ENCODE measurements at places on chromosomes 6 and 20.

GRCh38 chr20:63934271-63935068, 21.7 kb downstream of the UCKL1 start:
- H3K27ac ChIP-seq: no peak overlapping the region
- no peaks in the 10 kb centered on the region for H3K4me1 ChIP-seq
- DNase-seq: no peak
- no peaks in the 10 kb centered on the region for H3K27me3 ChIP-seq
- no peak overlapping the region for H3K4me3 ChIP-seq
- peaks cover 13% of the 10 kb centered on the region for H3K36me3 ChIP-seq

GRCh38 chr6:54053881-54054391, 57.3 kb upstream of the MLIP start:
- no peak overlapping the region for H3K4me3 ChIP-seq
- DNase-seq: no peak
- no peaks in the 10 kb centered on the region for H3K4me1 ChIP-seq
- H3K36me3 ChIP-seq: no peaks in the 10 kb centered on the region

- H3K4me1 ChIP-seq: no peaks in the 10 kb centered on the region
- no peak for DNase-seq
- H3K27ac ChIP-seq: no peak overlapping the region
- H3K4me3 ChIP-seq: no peak overlapping the region
- H3K27me3 ChIP-seq: no peaks in the 10 kb centered on the region
- no peaks in the 10 kb centered on the region for H3K36me3 ChIP-seq
Observed at GRCh38 chr20:19692100-19692499, 66.0 kb upstream of the RIN2 start.

GRCh38 chr6:154622618-154623336, 110.4 kb upstream of the SCAF8 start:
- H3K4me1 ChIP-seq: peaks cover 63% of the 10 kb centered on the region
- DNase-seq: peak; percentile 89
- no peak overlapping the region for H3K4me3 ChIP-seq

- H3K4me1 ChIP-seq: peaks cover 37% of the 10 kb centered on the region
- no peaks in the 10 kb centered on the region for H3K36me3 ChIP-seq
- H3K4me3 ChIP-seq: no peak overlapping the region
- no peaks in the 10 kb centered on the region for H3K27me3 ChIP-seq
Observed at GRCh38 chr6:6918216-6918983, 189.4 kb upstream of the RREB1 start.

DNA sequence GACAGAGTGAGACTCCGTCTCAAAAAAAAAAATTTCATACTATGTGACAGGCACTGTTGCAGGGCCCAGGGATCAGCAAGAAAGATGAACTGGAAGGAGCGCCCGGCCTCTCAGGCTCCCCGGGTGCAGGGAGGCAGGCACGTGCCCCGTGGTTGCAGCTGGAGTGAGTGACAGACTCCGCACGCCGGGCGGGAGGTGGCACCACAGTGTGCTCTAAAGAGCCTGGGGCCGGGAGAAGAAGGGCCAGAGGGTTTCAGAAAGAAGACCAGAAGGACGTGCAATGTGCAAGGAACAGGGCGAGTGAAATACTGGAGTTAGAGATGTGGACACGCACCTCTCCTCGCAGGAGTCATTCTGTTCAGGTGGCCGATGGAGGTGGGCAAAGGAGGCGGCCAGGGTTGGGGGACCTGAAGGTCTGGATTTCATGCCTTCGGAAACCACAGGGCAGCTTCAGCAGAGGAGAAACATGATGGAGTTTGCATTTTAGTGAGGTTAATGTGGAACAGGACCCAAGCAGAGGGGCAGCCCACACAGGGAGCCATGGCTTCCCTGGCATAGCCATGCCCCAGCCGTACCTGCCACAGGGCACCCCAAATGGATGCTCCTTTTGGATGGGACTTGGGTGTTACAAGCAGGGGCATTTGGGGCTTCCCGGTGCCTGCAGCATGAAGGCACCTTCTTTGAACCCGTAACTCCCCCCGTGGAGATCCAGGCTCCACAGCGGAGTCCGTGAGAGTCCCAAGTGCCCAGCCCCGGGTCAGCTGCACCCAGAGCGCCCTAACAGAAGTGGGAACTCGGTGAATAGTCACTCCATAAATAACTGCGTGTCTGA, 226.2 kb downstream of the ERMARD start:
- H3K4me1 ChIP-seq: no peaks in the 10 kb centered on the region
- DNase-seq: no peak
- no peak overlapping the region for H3K27ac ChIP-seq

DNA sequence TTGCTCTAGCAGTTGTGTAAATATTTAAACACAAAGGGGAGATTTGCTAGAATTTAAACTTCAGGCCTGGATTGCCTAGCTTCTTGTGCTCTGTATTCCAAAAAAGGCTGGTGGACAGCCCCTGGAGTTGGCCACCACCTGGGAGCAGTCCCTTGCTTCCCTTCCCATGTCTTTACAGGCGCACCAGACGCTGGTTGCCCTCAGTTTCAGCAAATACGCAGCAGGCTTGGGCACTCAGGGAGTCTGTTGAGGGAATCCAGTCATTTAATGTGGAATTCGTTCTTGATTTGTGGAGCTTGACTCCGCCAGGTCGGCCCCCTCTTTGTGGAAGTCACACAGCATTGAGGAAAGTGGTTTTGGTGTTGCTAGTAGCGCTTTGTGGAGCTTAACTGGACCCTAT, 156.8 kb downstream of the DTNBP1 start:
- H3K4me3 ChIP-seq: no peak overlapping the region
- peaks cover 19% of the 10 kb centered on the region for H3K4me1 ChIP-seq
- H3K27me3 ChIP-seq: no peaks in the 10 kb centered on the region
- H3K27ac ChIP-seq: no peak overlapping the region
- DNase-seq: peak; percentile 3

DNA sequence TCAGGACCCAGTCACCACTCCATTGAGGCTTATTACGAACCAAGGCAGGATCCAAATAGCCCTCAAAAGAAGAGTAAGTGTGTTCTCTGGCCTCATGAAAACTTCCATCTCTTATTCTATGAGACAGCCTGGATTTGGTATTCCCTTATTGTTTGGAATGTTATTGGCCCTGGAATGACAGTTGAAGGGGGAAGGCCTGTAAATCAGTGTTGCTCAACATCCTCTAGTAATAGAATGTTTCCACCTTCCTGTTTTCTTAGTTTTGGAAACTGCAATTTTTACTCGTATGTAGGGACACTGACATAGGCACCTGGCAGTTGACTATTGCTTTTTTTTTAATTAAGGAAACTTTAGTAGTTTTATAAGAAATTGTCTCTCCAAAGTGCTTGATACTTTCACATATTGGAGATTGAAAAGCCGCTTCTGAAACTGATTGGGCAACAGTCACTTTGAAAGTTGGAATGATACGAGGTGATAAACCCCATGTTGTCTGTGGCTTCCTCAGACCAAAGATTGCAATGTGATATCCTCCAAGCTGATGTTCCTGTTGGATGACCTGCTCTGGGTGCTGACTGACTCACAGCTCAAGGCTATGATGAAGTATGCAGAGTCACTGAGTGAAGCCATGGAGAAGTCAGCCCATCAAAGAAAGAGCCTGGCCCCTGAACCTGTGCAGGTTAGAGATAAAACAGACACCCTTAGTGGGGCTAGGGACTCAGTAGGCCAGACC, 43.1 kb downstream of the BLTP3A start:
- H3K27ac ChIP-seq: no peak overlapping the region
- no peak overlapping the region for H3K4me3 ChIP-seq
- no peaks in the 10 kb centered on the region for H3K4me1 ChIP-seq

DNA sequence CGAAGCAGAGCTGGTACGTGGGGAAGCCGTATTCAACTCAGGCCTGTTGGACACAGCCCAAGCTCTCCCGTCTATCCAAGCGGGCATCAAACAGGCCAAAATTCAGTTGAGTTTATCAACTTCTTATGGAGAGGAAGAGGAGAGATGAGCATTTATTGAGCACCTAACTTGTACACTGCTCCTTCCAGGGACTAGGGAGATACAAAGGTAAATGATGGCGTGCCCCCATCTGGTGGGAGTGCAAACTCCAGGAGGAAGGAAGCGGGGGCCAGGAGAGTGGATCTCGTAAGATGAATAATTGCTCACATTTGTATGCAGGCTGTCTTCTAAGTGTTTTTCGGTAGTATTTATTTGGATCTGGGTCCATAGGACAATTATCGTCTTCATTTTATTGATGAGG, 146.6 kb downstream of the SOBP start:
- H3K27me3 ChIP-seq: no peaks in the 10 kb centered on the region
- no peak for DNase-seq
- no peak overlapping the region for H3K4me3 ChIP-seq
- no peaks in the 10 kb centered on the region for H3K4me1 ChIP-seq

All from body of pancreas (tissue), 4 donors.